ENCODE measurements at places on chromosomes 1 and 21. TPM values are rescaled to one million over a fixed set of nuclear protein-coding genes. Genes with fewer than 3 reads are reported as not detected.

DNA sequence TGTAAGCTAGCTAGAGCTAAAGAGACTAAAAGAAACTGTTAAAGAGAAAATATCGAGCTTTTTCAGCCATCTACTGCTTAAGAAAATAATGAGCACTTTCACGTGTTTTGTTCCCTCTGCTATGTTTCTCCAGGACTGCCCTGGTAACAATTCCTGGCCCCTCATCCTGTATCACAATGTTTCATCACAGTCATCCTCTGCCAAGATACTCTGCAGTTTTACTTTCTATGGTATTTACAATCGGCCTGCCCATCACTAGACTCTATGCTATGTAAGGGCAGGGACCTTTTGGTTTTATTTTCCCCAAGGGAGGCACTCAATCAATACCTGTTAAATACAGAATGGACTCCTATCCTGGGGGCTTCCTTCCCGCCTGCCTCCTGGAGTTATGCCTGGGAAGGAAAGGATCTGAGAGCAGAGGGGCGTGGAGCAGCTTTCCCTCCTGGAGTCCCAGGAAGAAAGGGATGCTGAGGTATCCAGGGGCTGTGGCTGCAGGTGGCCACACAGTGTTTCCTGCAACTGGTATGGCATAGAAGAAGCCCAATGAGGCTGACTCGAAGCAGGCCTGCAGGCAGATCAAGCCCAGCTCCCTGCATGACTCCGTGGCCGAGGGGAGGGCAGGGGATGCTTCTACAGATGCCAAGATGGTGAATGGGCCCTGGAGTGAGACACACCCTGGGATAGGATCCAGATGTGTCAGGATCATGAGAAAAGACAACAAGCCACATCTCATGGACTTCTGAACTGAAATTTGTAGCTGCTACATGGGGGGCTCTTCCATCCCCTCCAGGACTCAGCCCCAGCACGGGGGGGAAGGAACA, 52.9 kb downstream of the MATN1 start:
- H3K4me3 ChIP-seq, result no peak overlapping the region
- H3K27me3 ChIP-seq, result no peaks in the 10 kb centered on the region
- no peak for DNase-seq
- H3K36me3 ChIP-seq, result no peaks in the 10 kb centered on the region
- no peaks in the 10 kb centered on the region for H3K4me1 ChIP-seq

DNA sequence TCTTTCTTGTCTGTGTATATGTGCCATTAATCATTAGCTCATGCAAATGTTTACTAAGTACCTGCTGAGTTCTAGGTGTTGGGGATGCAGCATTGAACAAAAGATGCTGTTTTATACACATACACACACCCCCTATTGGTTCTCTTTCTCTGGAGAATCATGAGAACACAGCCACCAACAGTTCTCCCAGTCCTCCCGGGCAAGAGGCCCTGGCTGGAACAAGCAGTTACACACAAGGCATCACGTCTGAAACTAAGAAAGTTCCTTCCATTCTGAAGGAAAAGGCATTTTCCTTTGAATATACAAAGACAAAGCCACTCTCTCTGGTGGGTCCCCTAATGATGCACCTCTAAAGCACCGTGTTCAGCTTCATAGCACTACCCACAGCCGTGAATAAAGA, 10.8 kb downstream of the CASP9 start:
- H3K36me3 ChIP-seq, result no peaks in the 10 kb centered on the region
- H3K27me3 ChIP-seq, result no peaks in the 10 kb centered on the region
- H3K4me1 ChIP-seq, result no peaks in the 10 kb centered on the region
- no peak for DNase-seq
- H3K4me3 ChIP-seq, result no peak overlapping the region

DNA sequence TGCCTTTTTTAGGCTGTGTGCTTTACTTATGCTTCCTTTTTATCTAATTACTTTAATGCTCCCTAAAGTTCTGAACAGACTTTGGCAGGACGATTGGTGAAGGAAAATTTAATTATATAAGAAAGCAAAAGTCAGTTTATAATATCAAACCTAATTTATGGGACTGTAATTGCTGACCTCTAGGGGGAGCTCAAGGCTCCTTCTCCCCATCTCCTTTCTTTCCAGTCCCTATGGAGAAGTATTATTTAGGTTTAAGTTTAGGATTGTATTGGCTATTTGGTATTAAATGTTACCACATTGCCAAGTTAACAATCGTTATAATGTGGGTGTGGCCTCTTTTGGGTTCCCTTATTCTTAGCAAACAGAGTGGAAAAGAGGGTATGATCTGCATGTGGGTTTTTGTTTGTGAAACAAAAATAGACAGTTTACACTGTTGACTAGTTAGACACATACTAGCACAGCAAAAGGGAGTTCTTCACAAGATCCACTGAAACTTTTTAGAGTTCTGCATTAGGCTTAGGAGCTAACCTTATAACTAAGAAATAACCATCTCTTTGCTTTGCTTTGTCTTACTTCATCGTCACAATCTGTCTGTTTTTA, 48.2 kb upstream of the TNFSF4 start:
- no peak overlapping the region for H3K4me3 ChIP-seq
- H3K27me3 ChIP-seq, result no peaks in the 10 kb centered on the region
- H3K4me1 ChIP-seq, result no peaks in the 10 kb centered on the region
- no peaks in the 10 kb centered on the region for H3K36me3 ChIP-seq
- H3K27ac ChIP-seq, result no peak overlapping the region

Gene TSPAN1
- 3.7 TPM for total RNA-seq

- H3K27me3 ChIP-seq, result no peaks in the 10 kb centered on the region
- H3K4me3 ChIP-seq, result no peak overlapping the region
Measured at GRCh38 chr1:14726606-14727005, 128.1 kb downstream of the KAZN start.

DNA sequence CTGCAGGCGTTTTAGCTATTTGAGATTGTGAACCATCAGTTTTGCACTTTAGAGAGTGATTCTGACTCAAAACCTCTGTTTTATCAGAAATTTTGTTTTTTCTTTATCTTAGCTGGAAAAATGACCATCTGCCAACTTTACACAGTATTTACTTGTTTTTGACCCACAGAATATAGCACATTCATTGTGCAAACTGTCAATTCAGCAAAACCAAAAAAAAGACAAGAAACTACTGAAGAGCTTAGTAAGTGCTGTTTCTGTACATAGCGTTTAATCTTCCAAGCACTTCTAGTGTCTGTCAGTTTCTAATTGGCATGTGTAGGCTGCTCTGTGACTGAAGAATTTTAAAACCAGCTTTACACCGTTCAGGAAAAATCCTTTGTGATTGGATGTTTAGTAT, 76.0 kb upstream of the VANGL1 start:
- H3K27me3 ChIP-seq, result peaks cover 7% of the 10 kb centered on the region
- DNase-seq, result no peak
- no peaks in the 10 kb centered on the region for H3K36me3 ChIP-seq
- no peaks in the 10 kb centered on the region for H3K4me1 ChIP-seq
